ENCODE measurements at places on chromosomes 2 and 18.
A peak's percentile ranks its signal among the peaks of the same experiment; 100 is the strongest.

- no peak overlapping the region for H3K27ac ChIP-seq
- no peak for DNase-seq
- H3K36me3 ChIP-seq: no peaks in the 10 kb centered on the region
- no peaks in the 10 kb centered on the region for H3K27me3 ChIP-seq
Observed at GRCh38 chr2:80395251-80395650, 90.7 kb upstream of the LRRTM1 start.

DNA sequence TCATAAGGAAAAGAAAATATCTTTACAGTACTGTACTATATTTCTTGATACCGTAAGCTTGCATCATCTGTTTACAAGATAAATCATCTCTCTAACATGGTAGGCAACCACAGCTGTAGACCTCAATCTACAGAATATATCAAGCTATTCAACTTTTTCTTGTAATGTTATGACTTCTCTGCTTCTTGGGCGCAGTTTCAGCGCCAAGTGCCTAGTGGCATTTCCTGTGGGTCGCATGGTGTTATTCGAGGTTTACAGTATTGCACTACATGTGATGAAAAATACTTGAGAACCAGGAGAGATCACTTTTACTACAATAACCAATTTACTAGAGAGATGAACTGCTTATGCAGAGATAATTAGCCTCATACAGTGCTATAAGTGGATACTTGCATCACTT, 34.0 kb upstream of the SESTD1 start:
- no peaks in the 10 kb centered on the region for H3K36me3 ChIP-seq
- DNase-seq: no peak
- H3K4me1 ChIP-seq: no peaks in the 10 kb centered on the region
- H3K27ac ChIP-seq: no peak overlapping the region

DNA sequence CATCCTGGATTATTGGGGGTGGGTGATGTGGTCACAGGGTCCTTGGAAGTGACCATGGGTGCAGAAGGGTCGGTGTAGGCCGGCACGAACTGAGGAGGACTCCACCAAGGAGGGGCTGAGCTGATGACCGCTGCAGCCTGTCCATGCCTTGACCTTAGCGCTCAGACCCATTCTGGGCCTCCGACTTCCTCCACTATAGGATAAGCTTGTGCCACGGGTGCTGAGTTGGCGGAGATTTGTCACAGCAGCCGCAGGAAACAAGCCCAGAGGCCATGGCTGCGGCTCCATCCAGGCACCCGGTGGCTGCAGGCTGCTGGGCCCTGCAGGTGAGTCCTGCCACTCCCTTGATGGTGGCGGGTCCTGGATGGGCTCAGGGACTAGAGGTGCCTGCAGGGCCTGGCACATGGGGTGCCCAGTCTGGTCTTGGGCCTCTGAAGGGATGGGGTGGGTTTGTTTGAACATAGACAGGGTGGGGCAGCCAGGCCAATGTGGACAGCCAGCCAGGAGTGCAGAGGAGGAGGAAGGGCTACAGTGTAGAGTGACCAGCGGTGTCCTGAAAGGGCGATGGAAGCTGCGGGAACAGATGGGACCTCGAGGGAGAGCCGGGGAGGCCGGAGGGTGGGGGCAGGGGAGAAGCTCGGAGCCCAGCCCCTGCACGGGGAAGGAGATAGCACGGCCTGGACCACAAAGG, 84.8 kb downstream of the SEPTIN10 start:
- H3K4me1 ChIP-seq: no peaks in the 10 kb centered on the region
- H3K27me3 ChIP-seq: peaks cover 5% of the 10 kb centered on the region
- H3K27ac ChIP-seq: no peak overlapping the region
- no peak for DNase-seq

DNA sequence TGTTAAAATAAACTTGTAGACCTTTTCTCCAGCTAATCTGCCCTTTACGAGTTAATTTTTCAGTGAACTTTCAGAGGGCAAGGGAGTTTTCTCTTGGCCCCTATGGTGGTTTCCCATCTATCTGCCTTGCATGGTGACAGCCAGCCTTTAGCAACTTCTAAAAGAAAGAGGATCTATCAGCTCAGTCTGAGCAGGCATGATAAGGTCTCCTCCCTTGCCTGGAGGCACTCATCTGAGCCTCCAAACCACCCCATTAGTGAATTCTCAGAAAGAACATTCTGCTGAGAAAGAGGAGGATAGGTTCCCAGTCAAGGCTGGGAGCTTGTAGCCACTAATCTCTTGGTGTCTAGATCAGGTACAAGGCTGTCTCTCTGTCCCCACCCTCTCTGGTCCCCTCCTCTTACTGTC, 10.7 kb upstream of the GYPC start:
- H3K4me1 ChIP-seq: no peaks in the 10 kb centered on the region
- H3K27me3 ChIP-seq: no peaks in the 10 kb centered on the region
- H3K36me3 ChIP-seq: no peaks in the 10 kb centered on the region
- no peak for DNase-seq
- H3K27ac ChIP-seq: no peak overlapping the region
- H3K4me3 ChIP-seq: no peak overlapping the region

- no peaks in the 10 kb centered on the region for H3K4me1 ChIP-seq
- no peak overlapping the region for H3K27ac ChIP-seq
- H3K27me3 ChIP-seq: no peaks in the 10 kb centered on the region
- DNase-seq: no peak
- H3K4me3 ChIP-seq: no peak overlapping the region
- peaks cover 33% of the 10 kb centered on the region for H3K36me3 ChIP-seq
Observed at GRCh38 chr2:28602751-28603639, 107.1 kb downstream of the PLB1 start.

GRCh38 chr18:5524660-5525059, 19.1 kb downstream of the EPB41L3 start:
- H3K27ac ChIP-seq: no peak overlapping the region
- no peaks in the 10 kb centered on the region for H3K36me3 ChIP-seq
- no peaks in the 10 kb centered on the region for H3K27me3 ChIP-seq
- no peak for DNase-seq

DNA sequence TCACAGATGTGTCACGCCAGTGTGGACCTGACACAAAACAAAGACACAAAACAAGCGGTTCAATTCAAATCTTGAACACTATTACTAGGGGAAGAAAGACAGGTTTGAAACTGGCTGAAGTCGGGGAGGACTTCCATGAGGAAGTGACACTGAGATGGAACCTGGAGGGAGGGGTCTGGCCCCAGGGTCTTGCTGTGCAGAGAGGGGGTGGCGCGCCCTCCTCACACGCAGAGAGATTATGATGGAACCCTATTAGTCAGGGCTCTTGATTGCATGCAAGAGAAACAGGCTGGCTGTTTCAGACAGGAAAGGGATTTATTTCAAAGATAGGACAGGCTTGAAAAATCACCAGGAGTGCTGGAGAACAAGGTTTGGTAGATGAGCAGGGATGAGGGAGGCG, 363.6 kb upstream of the HS6ST1 start:
- H3K4me1 ChIP-seq: no peaks in the 10 kb centered on the region
- H3K27ac ChIP-seq: no peak overlapping the region
- no peaks in the 10 kb centered on the region for H3K27me3 ChIP-seq
- no peaks in the 10 kb centered on the region for H3K36me3 ChIP-seq

DNA sequence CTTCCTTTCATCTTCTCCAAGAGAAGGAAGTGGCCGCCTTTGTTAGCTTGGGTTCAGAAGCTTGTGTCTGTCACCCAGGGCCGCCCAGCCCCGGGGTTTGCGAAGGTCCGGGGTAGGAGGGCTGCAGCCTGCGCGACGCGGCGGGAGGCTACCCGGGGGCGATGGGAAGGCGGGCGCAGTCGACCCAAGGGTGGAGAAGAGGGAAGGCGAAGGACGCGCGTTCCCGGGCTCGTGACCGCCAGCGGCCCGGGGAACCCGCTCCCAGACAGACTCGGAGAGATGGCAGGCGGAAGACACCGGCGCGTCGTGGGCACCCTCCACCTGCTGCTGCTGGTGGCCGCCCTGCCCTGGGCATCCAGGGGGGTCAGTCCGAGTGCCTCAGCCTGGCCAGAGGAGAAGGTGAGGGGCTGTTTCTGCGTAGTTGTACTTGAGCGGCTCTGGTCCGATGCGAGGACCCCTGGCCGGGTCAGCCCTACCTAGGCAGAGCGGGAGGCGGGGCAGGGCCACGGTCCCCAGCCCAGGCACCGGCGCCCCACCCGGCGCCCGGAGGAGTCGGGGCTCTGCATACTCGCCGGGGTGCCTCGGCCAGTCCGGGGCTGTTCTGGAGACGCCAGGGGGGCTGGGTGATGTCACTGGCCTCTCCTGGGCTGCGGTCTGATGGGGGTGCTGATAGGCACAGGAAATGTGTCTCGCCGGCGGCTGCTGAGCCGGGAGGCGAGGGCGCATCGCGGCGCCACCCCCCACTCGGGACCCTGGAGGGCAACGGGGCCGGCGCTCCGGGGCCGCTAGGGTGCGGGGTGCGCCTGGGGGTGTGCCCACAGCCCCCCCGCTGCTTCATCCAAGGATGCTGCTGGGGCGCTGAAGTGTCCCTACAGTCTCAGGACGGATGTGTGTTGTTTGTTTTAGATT, at the start of gene QPCT:
TSS of gene QPCT (plus strand) at position 178 of the 909 bp plus-strand sequence. CDS start at position 280, 102 bp downstream.
- H3K4me3 ChIP-seq: peak within 1 kb of the TSS; percentile 58
- no peaks in the 10 kb centered on the region for H3K4me1 ChIP-seq
- peak; percentile 73 for DNase-seq
- no peaks in the 10 kb centered on the region for H3K36me3 ChIP-seq
- no peaks in the 10 kb centered on the region for H3K27me3 ChIP-seq
- H3K27ac ChIP-seq: no peak within 1 kb of the TSS

DNA sequence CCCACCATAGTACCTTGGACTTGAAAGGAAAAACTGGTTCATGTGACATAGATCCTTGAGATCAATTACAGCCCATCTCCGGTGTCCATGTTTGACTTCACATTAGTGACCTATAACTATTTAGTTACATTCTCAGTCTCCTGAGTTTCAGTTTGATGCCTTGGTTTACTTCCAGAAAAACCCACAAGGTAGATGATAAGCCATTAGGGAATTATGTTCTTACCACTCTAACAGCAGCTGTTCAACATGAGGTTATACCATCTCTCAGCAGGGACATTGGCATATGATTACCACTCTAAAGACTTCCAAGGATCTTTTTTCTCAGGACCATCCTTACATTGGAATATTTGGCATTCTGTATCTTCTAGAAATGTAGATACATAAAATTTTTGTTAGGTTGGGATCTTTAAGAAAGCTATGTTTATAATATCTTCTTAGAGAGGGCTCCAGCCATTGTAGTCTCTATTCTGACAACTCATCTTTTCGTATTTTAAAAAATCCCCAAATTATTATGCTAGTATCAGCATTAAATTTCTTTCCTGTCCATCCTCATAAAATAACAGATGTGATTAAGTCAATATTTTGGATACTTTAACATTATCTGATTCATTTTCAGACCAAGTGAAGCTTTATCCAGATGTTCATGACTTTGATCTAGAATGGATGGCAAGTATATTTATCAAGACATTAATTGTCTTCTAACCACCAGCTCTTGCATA, 258.9 kb downstream of the RDH14 start:
- H3K27ac ChIP-seq: no peak overlapping the region
- no peaks in the 10 kb centered on the region for H3K36me3 ChIP-seq
- no peaks in the 10 kb centered on the region for H3K27me3 ChIP-seq
- no peak for DNase-seq
